Psoas muscle (tissue), 8 donors: ENCODE measurements at places on chromosomes 2 and 18. TPM values are rescaled to one million over a fixed set of nuclear protein-coding genes. Genes with fewer than 3 reads are reported as not detected.

DNA sequence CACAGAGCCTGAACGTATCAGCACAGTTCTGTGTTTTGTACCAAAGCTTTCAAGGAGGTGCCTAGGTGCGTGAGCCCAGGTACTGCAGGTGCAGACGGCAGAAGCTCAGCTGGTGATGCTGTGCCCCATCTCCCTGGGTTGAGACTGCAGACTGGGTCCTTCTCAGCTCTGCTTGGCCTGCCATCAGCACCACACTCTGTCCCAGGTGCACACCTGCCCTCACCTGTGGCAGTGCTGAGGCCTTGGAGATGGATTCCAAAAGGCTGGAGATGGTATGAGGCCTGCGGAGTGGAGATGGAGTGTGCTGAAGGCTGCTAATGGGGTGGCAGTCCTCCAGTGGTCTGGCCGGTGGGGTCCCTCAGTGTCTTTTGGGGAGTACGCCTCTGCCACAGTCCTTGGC lies 9.3 kb downstream of the LDLRAD4 start:
- DNase-seq: no peak

- DNase-seq: no peak
Observed at GRCh38 chr2:162769066-162769465, 69.5 kb downstream of the KCNH7 start.

Gene CNGA3
- total RNA-seq: not detected

Gene CXCR4
- 8.2 TPM for total RNA-seq

Gene CTIF
- 31.6 TPM for total RNA-seq

DNA sequence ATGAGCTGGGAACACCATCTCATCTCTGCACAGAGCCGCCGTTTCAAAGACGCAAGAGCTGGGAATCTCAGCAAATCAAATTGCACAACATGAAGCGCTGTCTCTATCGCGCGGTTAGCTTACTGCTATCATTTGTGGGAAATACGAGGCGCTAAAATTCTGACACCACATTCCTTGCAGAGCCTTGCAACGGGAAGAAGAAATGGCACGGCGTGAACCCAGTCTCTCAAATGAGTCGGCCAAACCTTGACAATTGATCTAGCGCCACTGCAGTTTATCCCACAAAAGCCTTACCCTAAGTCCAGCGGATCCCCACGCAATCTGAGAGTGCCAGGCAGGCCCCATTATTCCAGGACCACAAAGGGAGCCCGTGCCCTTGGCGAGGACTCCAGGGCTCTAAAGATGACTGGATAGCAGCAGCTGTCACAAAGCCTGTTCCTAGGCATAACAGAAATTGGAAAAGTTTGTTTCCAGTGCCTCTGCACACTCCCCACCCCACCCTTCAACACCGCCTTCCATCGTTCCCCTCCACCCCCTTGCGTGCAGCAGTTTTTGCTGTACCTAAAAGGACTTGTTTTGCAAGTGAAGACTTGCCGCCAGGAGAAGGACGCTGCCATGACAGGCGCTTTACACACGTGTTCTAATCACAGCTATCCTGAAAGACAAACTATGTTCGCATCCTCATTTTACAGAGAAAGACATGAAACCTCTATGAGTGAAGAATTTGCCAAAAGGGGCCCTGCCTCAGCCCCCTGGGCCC lies 252.4 kb downstream of the EIPR1 start:
- DNase-seq: no peak

DNA sequence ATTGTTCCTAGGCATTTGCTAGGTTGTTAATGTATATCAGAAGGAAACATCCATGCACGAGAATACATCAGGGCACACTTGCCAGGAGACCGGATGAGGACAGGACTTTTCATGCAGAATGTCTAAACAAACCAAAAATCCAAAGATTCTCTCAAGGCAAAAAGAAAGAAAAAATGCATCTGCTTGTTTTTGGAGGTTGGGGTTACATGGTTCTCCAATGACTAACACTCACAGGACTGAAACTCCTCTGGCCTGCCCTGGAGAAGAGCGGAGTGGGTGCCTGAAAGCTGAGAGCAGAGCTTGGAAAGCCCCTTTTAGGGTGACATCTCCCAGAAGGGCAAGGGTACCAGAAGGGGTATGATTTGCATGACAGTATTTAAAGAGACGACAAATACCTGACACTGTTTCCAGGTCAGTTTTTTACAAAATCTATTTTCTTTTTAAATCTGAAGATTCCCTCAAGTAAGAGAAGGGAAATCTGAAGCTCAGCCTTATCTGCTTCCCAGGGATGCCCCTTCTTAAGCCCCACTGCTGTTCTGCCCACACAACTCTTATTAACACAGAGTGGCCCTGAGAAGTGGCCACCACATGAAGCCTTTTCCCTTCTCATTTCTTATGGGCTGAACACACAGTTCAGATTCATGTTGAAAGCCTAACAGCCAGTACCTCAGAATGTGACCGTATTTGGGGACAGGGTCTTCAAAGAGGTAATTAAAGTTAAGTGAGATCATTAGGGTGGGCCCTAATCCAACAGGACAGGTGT lies 216.4 kb downstream of the STK39 start:
- no peak for DNase-seq

GRCh38 chr2:62793213-62793612 lies 87.7 kb downstream of the EHBP1 start:
- no peak for DNase-seq

Gene LRRTM1
- 0.36 TPM for total RNA-seq

Gene C2orf72
- total RNA-seq: not detected

Gene EIF4E2
- 76.1 TPM for total RNA-seq

- no peak for DNase-seq
Observed at GRCh38 chr2:29317077-29317517, 201.9 kb downstream of the CLIP4 start.

GRCh38 chr2:152448606-152449005 lies 113.6 kb downstream of the FMNL2 start:
- no peak for DNase-seq

DNA sequence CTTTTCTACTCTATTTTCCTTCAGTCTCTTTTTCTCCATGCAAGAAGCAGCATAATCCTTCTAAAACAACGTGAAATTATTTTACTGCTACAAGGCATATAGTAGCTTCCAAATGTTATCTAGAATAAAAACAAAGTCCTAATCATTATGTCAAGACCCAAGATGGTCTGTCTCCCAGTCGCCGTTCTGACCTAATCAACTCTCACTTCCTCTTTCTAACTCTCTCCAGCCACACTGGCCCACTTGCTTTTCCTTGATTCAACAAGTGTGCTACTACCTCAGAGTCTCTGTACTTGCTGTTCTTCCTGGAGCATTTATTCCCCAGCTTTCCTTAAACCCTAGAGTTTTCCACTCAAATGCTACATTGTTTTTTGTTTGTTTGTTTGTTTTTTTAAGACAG lies 1491.2 kb downstream of the LRP1B start:
- DNase-seq: no peak
